ENCODE measurements at places on chromosomes 2 and 18.

DNA sequence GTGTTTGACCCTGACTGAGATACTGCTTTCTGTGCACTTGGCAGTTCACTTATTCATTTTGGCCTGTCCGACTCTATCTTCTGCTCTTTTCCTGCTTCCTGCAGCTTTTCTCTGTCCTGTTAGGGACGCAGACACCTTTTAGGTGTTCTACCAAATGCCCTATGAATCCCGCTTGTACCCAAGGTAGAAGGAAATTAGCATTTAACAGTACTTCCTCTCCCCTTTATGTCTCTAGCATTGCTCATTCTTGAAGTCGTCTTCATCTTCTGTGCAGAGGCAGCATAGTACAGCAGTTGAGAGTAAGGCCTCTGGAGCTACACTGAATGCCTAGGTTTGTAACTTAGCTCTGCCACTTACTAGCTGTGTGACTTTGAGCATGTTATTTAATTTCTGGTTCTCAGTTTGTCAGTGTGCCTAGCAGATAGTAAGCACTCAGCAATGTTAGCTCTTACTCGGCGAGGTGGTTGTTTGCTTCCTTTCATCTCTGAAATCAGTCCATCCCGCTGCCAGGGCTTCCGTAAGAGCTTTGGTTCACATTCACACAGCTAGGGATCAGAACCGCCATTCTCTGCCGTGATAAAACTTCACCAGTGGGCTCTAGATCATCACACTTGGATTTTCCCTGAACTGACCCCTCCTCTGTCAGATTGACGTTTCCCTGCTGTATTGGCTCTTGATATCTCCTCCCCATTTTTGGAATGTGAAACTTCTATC, 1.4 kb downstream of the CCT7 start:
- no peak for DNase-seq

DNA sequence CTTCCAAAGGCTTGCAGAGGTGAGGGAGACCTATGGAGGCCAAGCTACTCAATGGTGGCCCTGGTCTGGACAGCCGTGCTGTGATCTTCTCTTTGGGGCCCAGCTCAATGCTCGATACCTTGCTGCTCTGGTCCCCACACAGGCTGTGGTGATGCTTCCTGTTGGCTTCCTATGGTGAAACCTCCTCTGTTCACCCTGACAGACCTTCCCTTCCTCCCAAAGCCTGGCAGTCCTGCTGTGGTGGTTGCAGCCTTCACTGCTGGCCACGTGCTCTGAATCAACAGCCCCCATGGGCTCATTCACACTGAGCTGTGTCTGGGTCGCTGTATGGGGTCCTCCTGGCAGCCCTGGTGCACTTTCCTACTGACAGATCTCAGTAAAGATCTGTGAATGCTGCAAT, 31.0 kb upstream of the GALR1 start:
- DNase-seq = no peak

DNA sequence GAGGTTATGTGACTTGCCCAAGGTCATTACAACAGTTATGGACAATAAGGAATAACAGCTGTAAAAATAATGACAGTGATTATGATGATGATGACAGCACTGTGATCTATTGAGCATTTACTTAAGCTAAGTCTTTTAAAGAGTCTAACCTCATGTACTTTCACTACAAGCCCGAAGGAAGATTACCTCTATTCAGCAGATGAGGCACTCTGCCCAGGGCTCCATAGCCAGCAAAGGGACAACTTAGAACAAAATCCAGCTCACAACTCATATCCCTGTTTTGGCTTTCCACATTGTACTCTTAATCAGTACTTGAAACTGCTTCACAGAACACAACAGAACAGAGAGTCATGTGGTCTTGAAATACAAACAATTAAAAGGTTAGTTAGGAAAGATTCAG, 290.2 kb downstream of the ZNF385B start:
- DNase-seq = no peak

- DNase-seq = no peak
Observed at GRCh38 chr2:31381601-31382000, 32.9 kb downstream of the XDH start.

GRCh38 chr2:67646714-67647333, 249.7 kb downstream of the ETAA1 start:
- no peak for DNase-seq

GRCh38 chr2:69914950-69915945, at the start of gene MXD1:
Gene MXD1, plus strand, starts transcription at chr2:69915109. Its CDS starts 222 bp downstream, at chr2:69915331.
- DNase-seq = no peak

DNA sequence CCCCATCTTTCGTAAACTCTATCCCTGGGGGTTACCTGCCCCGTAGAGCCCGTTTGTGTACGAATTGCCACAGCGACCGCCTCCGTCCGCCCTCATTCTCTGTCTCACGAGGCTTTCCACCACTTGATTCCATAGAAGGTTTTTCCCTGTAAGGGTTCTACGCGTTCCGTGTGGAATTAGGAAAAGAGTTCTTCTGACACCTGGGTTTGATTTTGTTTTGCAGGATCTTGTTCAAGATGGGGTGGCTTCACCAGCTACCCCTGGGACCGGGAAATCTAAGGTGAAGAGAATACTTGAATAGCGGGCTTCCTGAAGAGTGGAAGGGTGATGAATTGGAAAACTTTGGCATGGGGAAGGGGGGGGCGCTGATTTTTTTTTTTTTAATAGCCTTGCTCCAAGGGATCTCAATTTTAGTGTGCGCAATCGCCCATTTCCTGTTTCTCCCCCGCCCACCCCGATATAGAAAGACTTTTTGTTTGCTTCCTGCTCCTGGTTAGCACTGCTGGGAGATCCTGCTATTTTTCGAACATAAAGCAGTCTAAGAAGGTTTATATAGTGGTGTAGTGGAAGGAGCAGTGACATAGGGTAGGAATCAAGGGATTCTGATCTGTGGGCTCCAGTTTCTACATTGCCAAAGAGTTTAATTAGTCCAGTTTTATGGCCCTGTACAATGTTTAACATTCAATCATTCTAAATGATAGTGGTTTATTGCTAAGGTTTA, 564 bp downstream of the GCC2 start:
- DNase-seq = no peak

DNA sequence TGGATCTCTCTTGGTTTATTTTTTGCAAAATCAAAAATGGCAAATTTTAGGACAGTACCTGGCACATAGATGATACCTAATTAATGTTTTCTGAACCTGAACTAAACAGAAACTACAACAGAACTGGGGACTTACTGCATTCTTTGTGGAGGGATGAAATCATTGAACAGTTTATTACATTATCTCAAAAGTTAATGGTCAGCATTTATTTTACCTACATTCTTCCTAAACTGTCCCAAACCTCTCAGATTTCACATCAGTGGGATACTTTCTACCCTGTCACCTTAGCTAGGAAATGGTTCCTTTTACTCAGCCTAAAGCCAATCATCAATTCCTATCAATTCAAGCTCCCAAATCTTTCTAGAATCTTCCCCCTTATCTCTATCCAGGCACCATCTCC, 10.3 kb downstream of the NIF3L1 start:
- no peak for DNase-seq

DNA sequence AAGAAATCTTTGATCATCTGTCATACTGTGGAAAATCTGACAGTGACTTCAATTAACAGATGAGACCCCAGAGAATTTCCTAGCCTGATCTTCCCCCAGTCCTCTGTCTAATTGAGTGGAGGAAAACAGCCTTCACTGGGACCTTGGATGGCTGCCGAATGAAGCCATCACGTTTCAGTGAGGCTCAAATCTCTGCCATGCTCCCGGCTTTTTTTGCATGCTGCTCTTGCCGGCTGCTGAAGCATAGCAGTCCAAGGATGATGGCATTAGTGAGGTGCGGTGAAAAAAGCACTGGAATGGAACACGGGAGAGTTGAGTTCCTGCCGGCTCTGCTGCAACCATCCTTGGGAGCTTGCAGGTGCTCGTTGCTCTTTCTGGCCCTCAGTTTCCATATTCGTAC, 430.5 kb downstream of the SLC4A3 start:
- no peak for DNase-seq
